ENCODE measurements at places on chromosomes 2 and 18. TPM values are rescaled to one million over a fixed set of nuclear protein-coding genes. Genes with fewer than 3 reads are reported as not detected.

Gene LCLAT1
- total RNA-seq = 18.9 TPM

Gene CSRNP3
- 4.2 TPM for total RNA-seq

Gene VIL1
- total RNA-seq = 0.05 TPM

Gene SLC40A1
- total RNA-seq = 26.3 TPM

Gene TMEM247
- total RNA-seq = not detected

Gene TFPI
- total RNA-seq = 155 TPM

Gene AQP12B
- total RNA-seq = not detected

Gene GRHL1
- total RNA-seq = 4.0 TPM

Gene IHH
- not detected for total RNA-seq
